ENCODE measurements at places on chromosomes 1 and 21.
A peak's percentile ranks its signal among the peaks of the same experiment; 100 is the strongest.

DNA sequence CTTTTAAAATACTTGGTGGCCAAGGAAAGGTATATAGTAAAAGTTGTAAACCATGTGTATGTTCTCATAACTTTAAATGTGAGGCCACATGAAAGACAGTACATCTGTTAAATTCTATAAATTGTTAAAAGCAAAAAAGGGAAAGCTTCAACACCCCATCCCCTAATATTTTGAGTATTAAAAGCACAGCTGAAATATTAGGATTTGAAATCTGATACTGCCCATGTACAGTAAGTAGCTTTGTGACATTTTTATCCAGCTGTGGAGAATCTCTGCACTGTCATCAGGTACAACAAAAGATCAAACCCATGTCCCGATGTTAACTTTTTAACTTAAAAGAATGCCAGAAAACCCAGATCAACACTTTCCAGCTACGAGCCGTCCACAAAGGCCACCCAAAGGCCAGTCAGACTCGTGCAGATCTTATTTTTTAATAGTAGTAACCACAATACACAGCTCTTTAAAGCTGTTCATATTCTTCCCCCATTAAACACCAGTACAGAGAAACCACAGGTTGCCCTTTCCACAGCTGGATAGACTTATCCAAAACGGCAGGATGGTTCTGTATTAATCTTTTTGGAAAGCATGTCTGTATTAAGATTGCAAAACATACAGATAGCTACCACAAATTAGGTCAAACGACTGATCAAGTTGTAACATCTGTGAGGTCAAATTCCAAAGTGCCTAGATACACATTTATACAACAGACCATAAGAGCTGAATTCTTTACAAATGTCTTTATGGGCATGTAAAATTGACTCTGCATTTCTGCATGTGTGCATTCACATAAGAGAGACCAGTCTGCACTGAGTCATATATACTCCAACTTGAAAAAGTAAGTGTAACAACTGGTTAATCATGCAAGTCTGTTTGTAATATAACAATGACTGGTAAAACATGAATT lies 5.2 kb downstream of the IRF2BP2 start:
- no peak for DNase-seq

- DNase-seq = no peak
These were observed 52.7 kb upstream of the PLA2G4A start for GRCh38 chr1:186775881-186776560.

- DNase-seq = peak; percentile 97
These were observed at the start of gene GTF2B for GRCh38 chr1:88891318-88891950. Gene GTF2B, minus strand, starts transcription at chr1:88891567. Its CDS starts 68 bp downstream, at chr1:88891499.

DNA sequence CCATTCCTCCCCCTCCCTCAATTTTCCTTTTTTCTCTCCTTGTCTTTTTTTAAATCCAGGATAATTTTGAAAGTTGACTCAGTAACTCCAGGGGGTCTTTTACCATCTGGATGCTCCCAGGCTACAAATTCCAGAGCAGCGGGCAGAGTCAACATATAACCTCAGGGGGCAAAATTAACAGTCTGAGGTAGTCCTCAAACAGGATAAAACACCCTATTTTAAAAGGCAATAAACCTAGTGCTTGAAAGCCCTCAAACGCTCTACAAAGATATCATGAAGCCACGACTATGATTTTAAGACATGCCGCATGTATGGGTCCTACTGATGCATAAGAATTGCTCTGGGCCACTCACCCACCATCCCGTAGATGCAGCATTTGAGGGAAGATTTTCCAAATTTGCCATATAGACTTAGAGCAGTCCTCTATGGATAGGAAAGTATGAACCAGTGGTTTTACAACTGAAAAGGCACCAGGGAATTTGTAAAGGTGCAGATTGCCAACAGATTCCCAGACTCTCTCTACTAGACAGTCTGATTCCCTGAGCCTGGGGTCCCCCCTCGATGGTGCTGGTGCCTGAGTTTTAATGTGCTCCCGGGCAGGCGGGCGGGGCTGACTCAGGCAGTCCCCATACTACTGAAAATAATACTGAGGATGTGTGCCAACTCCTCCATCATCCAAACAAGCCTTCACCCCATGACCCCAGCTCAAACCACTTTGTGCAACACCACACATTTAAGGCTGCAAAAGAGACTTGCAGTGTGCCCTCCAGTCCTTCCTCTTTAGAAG lies 37.2 kb downstream of the PTPN14 start:
- no peak for DNase-seq

DNA sequence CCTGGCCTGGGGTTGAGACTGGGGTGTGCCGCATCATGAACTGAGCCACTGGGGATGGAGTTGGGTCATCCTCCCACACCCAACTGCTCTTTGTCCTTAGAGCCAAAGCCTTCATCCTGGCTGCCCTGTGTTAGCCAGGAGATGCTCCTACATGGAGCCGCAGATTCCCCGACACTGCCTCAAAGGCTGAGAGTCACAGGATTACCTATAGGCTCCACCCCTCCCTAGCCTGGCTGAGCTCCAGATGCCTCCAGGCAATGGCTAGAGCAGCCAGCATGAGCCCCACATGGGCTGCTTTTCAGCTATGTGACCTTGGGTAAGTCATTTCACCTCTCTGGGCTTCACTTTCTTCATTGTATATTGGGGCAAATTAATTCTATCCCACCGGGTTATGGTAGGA lies 119.9 kb upstream of the POU3F1 start:
- DNase-seq = no peak

All from HFF-Myc (cell line).